Esophagus squamous epithelium (tissue), 5 donors: ENCODE measurements at places on chromosomes 3 and 15.

- DNase-seq: no peak
Observed at GRCh38 chr3:124203292-124203691, 211.4 kb upstream of the ROPN1 start.

- DNase-seq: no peak
Observed at GRCh38 chr3:27714146-27714526, 8.0 kb downstream of the EOMES start.

- DNase-seq: no peak
Observed at GRCh38 chr15:31304751-31305365, 21.8 kb upstream of the KLF13 start.

- DNase-seq: no peak
Observed at GRCh38 chr3:27712136-27713077, 9.7 kb downstream of the EOMES start.

GRCh38 chr3:185680231-185680630 lies 94.1 kb downstream of the SENP2 start:
- no peak for DNase-seq
